ENCODE measurements at places on chromosomes 3 and 15. TPM values are rescaled to one million over a fixed set of nuclear protein-coding genes. Genes with fewer than 3 reads are reported as not detected.

HESX1 gene
- not detected for total RNA-seq

GRCh38 chr15:65790694-65791334, 1.3 kb downstream of the DENND4A start:
- peaks cover 11% of the 10 kb centered on the region for H3K4me1 ChIP-seq
- peaks cover 6% of the 10 kb centered on the region for H3K27me3 ChIP-seq
- H3K36me3 ChIP-seq: no peaks in the 10 kb centered on the region
- DNase-seq: no peak
- H3K27ac ChIP-seq: peak overlapping the region; percentile 81
- peak overlapping the region; percentile 90 for H3K4me3 ChIP-seq

DNA sequence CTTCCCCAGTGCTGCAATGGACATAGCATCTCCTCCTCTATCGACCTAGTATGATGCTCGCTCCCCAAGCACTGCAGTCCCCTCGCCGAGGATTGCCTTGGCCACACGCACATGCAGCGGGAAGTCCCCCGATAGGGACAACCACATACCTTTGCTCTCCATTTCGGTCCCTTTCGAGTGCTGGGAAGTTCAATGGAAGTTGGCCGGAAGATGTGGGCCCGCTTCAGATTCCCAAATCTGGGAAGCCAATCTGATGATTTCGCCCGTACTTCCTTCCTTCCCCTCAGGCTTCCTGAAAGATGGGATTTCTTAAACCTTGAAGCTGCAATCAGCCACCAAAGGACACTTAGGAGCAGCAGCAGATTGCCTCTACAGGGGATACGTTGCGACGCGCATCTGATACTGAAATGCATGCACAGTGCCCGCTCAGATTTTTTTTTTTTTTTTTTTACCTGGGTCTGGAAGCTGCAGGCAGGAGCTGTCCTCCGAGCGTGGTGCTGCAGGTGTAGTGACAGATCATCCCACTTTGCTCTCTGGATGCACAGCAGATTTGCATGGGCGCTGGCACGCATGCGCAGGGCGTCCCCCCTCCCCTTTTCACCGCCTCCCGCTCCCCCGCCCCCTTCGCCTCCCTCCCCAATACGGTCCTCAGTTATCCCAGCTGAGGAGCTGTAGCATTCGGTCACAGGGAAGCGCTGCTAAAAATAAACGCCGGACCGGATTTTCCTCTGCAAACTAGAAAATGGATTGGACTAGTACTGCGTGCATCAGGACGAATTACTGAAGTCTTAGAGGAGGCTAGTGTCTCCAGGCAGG, at the start of gene FGF12:
Gene FGF12, minus strand, starts transcription at position 510 of the 816 bp plus-strand sequence.
- peaks cover 15% of the 10 kb centered on the region for H3K4me1 ChIP-seq
- no peaks in the 10 kb centered on the region for H3K36me3 ChIP-seq
- peak within 1 kb of the TSS; percentile 60 for H3K27ac ChIP-seq
- H3K4me3 ChIP-seq: peak within 1 kb of the TSS; percentile 92
- peak; percentile 95 for DNase-seq

LAMB2 gene
- 16.6 TPM for total RNA-seq

DNA sequence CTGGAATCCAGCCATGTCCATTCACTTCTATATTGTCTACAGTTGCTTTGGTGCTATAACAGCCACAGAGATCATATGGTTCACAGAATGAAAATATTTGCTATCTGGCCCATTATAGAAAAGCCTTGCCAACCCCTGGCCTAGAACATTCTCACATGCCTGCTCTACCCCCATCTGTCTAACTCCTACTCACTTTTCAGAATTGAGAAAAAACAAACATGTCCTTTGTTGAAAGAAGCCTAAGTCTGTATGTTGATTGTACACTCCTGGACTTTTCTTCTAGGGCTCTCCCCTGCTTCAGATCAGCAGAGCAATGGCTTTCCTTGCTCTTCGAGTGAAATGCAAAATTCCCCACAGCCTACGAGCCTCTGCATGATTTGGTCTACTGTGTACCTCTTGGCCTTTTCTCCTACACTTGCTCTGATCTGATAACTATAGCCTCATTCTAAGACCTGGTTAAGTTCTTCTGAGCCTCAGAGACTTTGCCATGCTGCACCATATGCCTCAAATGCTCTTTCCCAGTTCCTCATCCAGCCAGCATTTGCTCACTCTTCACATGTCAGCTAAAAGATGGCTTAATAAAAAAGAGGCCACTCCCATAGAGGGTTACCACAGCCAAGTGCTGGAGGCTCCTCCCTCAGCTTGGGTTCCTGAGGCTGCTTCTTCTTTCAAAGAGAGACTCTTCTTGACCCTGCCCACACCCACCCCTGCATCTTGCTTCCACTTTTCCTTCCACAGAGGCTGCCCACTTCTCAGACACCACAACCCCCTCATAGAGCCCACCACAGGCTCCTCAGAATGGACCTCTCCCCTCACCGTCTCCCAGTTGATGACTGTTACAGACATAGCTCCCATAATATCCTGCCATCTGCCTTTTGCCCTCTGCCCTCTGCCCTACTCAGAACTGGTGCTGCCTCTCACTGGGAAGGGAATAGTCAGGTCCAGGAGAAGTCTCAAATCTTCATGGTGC, 22.9 kb upstream of the DCLK3 start:
- no peaks in the 10 kb centered on the region for H3K4me1 ChIP-seq
- H3K27ac ChIP-seq: no peak overlapping the region
- DNase-seq: no peak

DNA sequence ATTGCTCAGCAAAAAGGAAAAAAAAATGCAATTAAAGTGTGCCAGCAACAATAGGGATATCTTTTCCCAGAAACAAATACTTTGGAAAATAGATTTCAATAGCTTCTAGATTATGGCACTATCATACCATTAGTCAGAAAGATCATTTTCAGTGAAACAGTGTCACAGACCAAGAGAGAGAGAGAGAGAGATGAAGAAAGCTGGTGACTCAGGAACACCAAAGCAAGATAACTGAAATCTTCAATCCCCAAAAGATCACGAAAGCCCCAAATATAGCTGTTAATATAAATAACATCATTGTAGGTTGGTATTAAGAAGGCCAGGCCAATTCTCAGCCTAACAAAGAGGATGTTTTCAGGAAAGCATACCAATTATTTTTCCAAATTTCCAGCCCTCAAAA, 57.4 kb downstream of the ZIC4 start:
- no peaks in the 10 kb centered on the region for H3K4me1 ChIP-seq
- DNase-seq: no peak
- H3K36me3 ChIP-seq: no peaks in the 10 kb centered on the region
- no peak overlapping the region for H3K4me3 ChIP-seq

DNA sequence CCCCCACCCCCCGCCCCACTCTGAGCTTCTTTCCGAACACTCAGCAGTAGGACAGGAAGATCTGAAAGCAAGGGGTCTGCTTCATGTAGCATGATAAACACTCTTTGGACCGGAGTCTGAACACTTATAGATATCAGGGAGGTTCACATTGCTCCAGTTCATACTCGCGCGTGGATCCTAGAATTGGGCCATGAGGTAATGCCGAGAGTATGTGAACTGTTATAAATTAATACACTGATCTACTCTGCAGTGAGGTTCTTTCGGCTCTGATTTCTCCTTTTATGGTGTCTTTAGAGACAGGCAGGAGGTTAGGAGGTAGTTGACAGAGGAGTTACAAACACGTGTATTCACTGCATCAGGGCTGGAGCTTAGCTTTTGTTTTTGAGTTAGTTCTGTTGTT, 223.0 kb downstream of the THSD4 start:
- H3K4me1 ChIP-seq: peaks cover 9% of the 10 kb centered on the region
- no peaks in the 10 kb centered on the region for H3K27me3 ChIP-seq
- no peak for DNase-seq

OCA2 gene
- 1.7 TPM for total RNA-seq

GRCh38 chr3:72145506-72146380, 360.8 kb upstream of the PROK2 start:
- peak overlapping the region; percentile 62 for H3K27ac ChIP-seq
- peaks cover 13% of the 10 kb centered on the region for H3K4me1 ChIP-seq
- DNase-seq: peak; percentile 46

CLSTN2 gene
- 3.1 TPM for total RNA-seq

GPR149 gene
- total RNA-seq: 0.25 TPM

DNA sequence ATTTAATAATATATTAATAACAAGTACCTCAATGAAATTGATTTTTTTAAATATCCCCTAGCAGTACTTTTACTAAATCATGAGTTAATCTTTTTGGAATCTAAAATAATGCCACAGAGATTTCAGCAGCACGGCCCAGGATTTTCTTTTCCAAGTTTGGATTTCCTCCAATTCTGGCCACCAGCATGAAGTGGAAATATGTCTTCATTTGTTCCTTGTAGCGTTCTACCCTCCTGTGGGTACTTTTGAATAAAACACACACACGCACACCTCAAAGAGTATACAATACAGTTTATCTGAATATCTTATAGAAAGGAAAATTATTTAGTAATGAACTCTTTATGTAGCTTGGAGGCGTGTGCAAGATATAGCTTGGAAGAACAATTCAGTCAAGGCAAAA, 125.1 kb upstream of the STT3B start:
- H3K27ac ChIP-seq: no peak overlapping the region
- H3K4me1 ChIP-seq: no peaks in the 10 kb centered on the region
- no peaks in the 10 kb centered on the region for H3K36me3 ChIP-seq
- H3K27me3 ChIP-seq: no peaks in the 10 kb centered on the region
- H3K4me3 ChIP-seq: no peak overlapping the region

Data from glutamatergic neuron (in vitro differentiated cells).